ENCODE measurements at places on chromosomes 1 and 21.

GRCh38 chr21:32186804-32187203 is 92.0 kb downstream of the MIS18A start:
- H3K36me3 ChIP-seq: no peaks in the 10 kb centered on the region
- no peak overlapping the region for H3K4me3 ChIP-seq
- no peak overlapping the region for H3K27ac ChIP-seq
- DNase-seq: no peak
- no peaks in the 10 kb centered on the region for H3K27me3 ChIP-seq

DNA sequence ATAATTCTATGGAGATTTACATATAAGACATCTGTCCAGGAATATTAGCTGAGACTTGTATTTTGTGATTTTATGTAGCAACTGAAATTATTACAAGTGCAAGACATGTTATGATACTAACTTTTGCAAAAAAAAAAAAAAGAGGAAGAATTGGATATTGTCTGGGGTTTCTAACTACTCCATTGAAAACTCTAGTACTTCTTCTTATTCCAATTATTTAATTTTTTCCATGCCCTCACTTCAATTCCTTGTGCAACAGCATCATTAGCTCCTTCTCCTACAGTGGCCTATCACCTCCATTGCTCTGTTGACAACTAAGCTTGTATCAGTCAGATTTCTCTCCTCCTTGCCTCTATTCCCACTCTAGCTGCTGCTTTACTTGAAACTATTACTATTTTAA is 126.6 kb downstream of the PTPRC start:
- H3K27ac ChIP-seq: no peak overlapping the region
- DNase-seq: no peak
- H3K27me3 ChIP-seq: no peaks in the 10 kb centered on the region
- H3K4me3 ChIP-seq: no peak overlapping the region
- no peaks in the 10 kb centered on the region for H3K36me3 ChIP-seq

GRCh38 chr1:24110642-24111261 is 1.2 kb downstream of the MYOM3 start:
- no peak for DNase-seq
- no peaks in the 10 kb centered on the region for H3K4me1 ChIP-seq
- H3K27ac ChIP-seq: no peak overlapping the region
- no peaks in the 10 kb centered on the region for H3K36me3 ChIP-seq
- H3K27me3 ChIP-seq: peaks cover 46% of the 10 kb centered on the region

DNA sequence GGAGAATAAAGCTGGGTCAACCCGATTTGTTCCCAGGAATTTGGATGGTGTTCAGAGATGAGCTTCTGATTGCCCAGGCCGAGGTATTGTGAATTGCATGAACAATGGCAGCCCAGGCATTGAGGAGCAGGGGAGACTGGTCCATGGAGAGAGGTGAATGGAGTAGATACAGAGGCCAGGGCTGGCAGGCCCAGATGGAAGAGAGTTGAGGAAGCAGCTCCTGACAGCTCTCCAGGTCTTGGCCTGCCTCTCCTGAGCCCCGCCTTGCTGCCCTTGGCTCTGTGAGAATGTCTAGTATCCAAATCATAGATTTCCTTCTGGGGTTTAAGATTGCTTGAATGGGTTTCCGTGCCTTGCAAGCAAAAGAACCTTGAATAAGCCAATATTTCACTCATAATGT is 11.5 kb downstream of the ABCA4 start:
- DNase-seq: no peak
- no peaks in the 10 kb centered on the region for H3K27me3 ChIP-seq
- peaks cover 15% of the 10 kb centered on the region for H3K4me1 ChIP-seq
- no peak overlapping the region for H3K27ac ChIP-seq
- no peaks in the 10 kb centered on the region for H3K36me3 ChIP-seq

GRCh38 chr1:233673947-233674431 is 60.1 kb downstream of the KCNK1 start:
- H3K36me3 ChIP-seq: no peaks in the 10 kb centered on the region
- H3K4me1 ChIP-seq: no peaks in the 10 kb centered on the region
- no peak overlapping the region for H3K4me3 ChIP-seq
- H3K27ac ChIP-seq: no peak overlapping the region
- no peaks in the 10 kb centered on the region for H3K27me3 ChIP-seq

DNA sequence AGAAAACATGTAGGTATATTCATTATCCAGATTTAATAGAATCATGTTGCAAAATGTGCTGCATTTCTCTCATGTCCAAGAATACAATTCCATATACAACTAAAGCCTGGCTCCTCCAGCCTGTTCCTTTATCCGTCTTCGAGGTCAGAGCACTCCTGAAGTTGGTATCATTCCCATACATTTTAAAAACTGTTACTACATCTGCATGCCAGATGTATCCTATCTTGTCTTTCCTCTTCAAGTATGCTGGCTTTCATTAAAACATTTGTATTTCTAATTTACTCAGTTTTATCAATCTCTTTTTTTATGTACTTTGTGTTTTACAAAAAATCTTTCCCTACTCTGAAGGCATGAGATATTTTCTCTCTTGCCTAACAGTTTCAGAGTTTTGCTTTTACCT is 536.6 kb upstream of the USP24 start:
- no peaks in the 10 kb centered on the region for H3K36me3 ChIP-seq
- H3K27me3 ChIP-seq: no peaks in the 10 kb centered on the region
- no peaks in the 10 kb centered on the region for H3K4me1 ChIP-seq
- no peak overlapping the region for H3K27ac ChIP-seq

DNA sequence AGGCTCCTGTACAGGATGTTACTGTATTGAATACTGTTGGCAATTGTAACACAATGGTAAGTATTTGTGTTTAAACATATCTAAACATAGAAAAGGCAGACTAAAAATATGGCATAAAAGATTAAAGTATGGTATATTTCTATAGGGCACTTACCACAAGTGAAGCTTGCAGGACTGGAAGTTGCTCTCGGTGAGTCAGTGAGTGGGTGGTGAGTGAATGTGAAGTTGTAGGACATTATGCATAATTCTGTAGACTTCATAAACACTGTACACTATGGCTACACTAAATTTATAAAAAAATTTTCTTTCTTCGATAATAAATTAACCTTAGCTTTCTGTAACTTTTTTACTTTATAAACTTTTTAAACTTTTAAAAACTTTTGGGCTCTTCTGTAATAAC is 13.7 kb upstream of the TRIM62 start:
- no peak overlapping the region for H3K27ac ChIP-seq
- H3K4me3 ChIP-seq: no peak overlapping the region
- H3K36me3 ChIP-seq: no peaks in the 10 kb centered on the region
- no peak for DNase-seq

GRCh38 chr21:29053656-29054055 is 19.8 kb downstream of the CCT8 start:
- H3K27me3 ChIP-seq: no peaks in the 10 kb centered on the region
- H3K36me3 ChIP-seq: peaks cover 98% of the 10 kb centered on the region
- no peak overlapping the region for H3K4me3 ChIP-seq
- DNase-seq: no peak
